ENCODE measurements at places on chromosomes 11 and 22.
A peak's percentile ranks its signal among the peaks of the same experiment; 100 is the strongest.

GRCh38 chr22:30889996-30890480 lies 78.5 kb downstream of the MORC2 start:
- no peak for DNase-seq

DNA sequence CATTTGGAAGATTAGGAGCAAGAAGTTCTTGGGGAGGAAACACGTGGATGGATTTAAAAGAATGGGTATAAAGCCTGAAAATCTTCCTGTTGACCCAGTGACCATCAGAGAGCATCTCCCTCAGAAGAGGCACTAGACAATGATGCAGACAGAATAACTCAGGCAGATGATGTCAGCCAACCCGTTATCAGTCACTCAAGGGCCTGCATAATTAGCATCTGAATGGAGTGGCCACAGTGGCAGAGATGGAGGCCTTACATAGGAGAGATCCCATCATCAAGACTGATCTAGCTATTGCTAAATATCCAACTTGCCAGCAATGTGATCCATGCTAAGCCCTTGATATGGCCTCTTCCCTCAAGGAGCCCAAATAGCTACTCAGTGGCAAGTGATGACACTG lies 70.7 kb upstream of the CD82 start:
- DNase-seq, result no peak

GRCh38 chr11:119371778-119372182 lies 9.7 kb downstream of the USP2 start:
- DNase-seq, result no peak

DNA sequence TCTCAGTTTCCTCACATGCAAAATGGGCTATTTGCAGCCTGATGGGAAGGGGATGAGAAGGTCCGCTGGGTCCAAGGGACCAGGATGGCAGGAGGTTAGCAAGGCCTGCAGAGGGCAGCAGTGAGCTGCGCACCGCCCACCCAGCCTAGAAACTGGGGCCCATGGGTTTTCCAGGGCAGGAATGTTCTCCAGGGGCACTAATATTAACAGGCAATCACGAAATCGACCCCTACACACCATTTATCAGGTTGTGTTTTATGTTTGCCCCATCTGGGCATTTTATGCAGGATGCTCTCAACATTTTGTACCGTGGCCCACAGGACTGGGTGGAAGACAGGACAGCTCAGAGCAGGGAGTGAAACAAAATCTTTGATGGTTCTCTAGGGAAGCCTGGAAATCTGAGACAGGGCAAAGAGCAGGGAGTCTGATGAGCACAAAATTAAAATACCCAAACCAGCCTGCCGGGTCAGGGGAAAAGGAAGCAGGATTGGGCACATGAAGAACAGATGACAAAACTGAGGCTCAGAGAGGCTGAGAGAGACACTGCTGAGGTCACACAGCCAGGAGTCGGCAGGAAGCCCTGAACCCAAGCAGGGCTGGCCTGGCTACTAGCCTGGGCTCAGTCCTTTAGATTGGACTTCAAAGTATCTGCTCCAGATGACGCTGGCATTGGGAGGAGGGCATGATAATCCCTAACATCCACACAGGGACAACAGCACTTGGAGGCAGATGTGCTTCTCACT lies 1.6 kb upstream of the BCR start:
- peak; percentile 45 for DNase-seq

DNA sequence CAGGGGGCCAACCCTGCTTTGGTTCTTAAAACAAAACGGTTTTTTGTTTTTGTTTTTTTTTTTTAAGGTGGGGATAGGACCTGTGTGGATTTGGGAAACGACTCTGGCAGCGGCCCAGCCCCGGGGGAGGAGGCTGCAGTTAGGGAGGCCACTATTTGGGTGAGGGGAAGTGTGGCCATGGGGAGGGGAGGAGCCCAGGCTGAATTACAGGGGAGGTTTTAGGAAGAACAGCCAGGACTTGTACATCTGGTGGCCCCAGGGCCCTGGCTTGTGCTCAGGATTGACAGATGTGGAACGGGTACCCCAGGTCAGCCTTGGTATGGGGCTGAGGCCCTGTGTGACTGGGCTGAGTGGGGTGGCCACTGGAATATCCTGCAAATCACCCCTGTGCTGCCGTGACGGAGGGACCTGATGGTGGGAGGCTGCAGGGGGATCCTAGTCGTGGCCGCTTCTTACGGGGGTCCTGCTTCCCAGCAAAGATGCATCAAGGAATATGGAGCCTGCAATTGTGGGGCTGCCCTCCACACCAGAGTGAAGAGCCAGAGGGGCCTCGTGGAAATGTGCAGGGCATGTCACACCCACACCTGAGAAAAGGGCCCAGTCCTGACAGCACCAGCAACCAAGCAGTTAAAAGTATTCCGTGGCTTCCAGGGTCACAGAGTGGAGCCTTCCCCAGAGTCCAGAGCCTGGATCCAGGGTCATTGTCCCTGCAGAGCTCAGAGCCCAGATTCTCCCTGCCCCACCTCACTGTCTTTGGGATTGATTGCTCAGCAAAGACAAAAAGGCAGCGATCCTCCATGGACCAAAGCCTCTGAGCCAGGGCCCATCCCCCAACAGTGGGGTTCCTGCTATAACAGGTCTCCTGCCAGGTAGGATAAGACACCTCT lies 55.2 kb upstream of the WNT7B start:
- DNase-seq, result no peak

DNA sequence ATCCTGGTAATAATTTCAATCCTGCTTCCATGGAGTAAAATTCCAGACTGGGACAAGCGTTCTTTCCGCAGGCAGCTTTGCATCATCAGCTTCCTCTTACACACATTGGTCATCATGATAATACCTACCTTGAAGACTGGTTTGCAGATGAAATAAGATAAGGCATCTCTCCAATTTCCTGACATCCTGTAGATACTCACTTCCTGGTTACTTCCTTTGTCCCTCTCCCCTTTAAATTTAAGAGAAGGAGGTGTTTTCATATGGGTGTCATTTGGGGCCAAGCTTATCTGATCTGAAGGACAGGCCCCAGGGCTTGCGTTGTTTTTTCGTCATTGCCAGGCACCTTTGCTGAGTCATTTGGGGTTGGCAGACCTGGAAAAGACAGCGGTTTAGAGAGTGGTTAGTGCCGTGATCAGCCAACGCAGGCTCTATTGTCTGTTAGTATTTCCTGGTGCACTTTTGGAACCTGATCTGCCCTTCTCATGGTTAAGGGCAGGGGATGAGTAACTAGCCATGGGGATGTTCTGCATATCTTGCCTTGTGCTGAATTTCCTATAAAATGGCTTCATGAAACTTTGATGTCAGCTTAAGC lies 24.1 kb downstream of the GRAMD1B start:
- DNase-seq, result no peak

GRCh38 chr11:28621753-28622152 lies 513.6 kb downstream of the METTL15 start:
- no peak for DNase-seq

DNA sequence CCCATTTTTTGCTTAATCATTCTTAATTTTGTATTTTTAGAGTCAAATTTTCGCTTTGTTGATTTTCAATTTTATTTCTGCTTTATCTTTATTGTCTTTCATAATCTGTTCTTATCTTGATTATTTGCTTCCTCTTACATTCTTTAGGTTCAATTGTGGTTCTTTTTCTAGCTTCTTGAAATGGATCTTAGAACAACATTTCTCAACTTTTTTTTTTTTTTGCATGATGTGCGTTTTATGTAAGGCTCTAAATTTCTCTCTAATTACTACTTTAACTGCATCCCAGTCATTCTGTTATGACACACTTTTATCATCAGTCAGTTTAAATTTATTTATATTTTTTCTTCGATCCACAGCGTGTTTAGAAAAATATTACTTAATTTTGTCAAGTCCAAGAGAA lies 65.2 kb upstream of the PARVA start:
- no peak for DNase-seq

Data from effector CD8-positive, alpha-beta T cell (primary cell).